ENCODE measurements at places on chromosomes 11 and 22.

- no peak for ATAC-seq
Observed at GRCh38 chr22:37659066-37659896, 758 bp downstream of the PDXP start.

DNA sequence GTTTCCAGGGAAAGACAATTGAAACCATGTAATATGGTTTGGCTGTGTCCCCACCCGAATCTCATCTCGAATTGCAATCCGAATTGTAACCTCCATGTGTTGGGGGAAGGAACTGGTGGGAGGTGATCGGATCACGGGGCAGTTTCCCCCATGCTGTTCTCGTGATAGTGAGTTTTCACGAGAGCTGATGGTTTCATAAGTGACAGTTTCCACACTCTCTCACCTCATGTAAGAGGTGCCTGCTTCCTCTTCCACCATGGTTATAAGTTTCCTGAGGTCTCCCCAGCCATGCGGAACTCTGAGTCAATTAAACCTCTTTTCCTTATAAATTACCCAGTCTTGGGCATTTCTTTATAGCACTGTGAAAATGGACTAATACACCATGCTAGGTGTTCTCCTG is 148.3 kb upstream of the CADM1 start:
- no peak for ATAC-seq

DNA sequence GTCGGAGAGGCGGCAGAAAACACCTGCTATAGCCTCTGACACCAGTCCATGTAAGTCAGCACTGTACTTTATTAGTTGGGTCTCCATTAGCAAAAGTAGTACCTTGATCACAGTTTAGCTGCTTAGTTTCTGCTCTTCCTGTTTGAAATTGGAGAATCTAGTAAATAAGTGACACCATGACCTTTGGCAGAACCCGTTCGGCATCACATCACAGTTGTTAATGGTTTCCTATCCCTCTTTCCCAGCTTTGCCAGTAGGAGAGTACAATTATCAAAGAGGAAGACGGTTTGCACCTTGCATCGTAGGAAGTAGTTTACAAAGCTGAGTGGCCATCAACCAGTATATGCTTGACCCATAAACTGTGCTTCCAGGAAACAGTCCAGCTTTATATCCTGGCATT is 101.8 kb downstream of the TRIM44 start:
- no peak for ATAC-seq

DNA sequence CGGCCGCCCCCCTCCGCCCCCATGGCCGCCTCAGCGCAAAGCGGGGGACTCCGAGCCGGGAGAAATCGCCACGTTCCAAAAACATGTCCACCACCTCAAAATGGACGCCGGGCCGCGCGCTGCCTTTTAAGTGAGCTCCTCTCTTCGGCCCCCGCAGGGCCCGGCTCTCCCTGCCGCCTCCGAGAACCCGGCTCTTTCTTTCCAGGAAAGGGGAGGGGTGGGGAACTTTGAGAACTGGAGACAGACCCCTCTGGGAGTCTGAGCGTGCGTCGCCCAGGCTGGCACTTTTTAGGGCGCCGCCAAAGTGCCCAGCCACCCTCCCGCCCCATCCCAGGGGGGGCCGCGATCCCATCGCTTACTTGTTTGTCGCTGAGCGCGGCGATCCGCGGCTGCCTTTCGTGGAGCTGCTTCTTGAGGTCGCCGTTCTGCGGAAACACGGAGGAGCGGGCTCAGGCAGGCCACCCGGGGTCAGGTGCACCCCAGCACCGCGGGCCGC is 1.6 kb downstream of the PHF21B start:
- ATAC-seq = no peak

DNA sequence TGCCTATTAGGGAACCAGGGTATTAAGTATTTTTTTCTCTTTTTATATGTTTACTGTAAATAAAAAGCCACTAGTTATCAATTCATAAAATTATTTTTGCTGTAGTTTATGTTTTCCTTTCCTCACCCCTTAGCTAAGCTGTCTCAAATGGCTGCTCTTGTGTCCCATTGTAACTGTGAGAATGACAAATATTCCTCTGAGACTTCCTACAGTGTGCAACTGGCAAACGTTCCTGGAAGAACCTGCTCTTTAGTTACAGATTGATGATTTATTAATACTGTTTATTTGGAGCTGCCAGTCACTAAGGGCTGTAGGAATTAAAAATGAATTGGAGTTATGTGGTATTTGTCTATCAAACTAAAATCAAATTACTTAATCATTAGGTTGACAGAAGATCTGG is 675.4 kb upstream of the ARHGAP42 start:
- no peak for ATAC-seq

GRCh38 chr22:42077486-42078125 is 1.9 kb upstream of the SMDT1 start:
- ATAC-seq = no peak

DNA sequence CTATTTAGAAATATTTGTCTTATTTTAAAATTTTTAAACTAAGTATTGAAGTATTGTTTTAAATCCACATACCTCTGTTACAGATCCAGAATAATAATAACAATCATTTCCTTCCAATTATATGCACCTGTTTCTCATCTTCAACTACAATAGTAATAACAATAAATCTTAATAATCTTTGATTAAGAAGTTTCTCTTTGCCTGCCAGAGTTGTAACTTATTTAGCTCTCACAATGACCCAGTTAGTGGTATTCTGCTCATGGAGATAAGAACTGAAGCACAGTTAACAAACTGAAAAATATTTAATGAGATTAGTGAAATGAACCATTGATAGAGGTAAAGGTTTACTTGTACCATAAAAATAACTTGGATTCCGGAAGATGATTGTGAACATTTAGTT is 796.3 kb downstream of the LUZP2 start:
- no peak for ATAC-seq

DNA sequence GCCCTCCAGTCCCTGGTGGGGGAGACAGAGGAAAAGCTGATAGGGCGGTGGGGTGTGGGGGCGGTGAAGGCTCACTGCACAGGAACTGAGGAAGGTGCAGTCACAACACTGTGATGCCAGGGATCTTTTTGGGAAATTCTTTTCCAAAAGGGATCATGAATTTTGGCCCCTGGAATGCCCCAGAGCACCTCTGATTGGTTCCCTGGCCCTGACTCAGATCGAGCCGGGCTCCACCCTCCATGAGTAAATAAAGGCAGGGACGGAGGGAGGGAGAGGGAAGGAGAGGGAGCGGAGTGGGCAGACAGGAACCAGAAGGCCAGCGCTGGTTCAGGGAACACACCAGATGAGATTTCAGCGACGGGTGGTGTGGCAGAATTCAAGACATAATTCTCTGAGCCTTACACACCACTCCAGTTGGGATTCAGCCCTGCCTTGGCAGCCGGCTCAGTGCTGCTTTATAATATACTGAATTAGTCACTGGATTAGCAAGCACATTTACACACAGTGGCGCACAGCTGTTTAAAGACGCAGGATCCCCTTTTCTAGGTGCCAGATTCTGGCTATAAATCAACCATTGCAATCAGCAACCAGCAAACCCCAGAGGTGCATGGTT is 80.3 kb downstream of the ETS1 start:
- ATAC-seq = peak; percentile 97

GRCh38 chr22:48218889-48219420 is 1456.5 kb downstream of the TBC1D22A start:
- no peak for ATAC-seq

DNA sequence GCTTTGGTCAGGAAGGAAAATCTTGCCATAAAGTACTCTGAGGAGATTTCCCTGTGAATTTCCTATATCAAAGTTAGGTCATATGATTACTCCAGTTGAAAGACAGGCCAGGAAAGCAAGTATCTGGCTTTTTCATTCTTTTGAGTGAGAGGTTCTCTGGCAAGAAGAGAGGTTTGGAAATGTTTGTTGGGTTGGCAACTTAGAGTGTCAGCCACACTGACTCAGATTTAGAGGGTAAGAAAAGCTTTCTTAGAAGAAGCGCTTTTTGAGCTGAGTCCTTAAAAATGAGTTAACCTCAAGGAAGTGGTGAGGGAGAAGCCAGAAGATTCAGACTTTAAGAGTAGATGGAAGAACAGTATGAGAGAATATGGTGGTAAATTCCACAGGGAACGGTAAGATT is 86.1 kb upstream of the BDNF start:
- ATAC-seq = no peak

DNA sequence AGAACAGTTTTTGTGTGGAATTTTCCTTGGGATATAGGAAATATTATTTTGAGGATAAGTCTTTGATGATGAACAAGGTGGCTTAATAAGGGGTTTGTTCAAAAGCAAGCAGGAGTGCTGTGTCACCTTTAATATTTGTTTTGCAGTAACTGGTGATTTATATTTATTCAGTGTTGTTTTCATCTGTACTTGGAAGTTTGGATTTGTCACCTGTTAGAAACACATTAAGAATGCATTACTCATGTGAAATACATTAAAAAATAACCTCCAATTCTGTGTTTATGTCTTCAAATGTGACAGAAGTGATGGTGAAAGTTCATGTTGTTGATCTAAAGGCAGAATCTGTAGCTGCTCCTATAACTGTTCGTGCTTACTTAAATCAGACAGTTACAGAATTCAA is 70.5 kb downstream of the DKK3 start:
- ATAC-seq = no peak

- no peak for ATAC-seq
Observed at GRCh38 chr22:37043209-37043827, 8.2 kb upstream of the KCTD17 start.

DNA sequence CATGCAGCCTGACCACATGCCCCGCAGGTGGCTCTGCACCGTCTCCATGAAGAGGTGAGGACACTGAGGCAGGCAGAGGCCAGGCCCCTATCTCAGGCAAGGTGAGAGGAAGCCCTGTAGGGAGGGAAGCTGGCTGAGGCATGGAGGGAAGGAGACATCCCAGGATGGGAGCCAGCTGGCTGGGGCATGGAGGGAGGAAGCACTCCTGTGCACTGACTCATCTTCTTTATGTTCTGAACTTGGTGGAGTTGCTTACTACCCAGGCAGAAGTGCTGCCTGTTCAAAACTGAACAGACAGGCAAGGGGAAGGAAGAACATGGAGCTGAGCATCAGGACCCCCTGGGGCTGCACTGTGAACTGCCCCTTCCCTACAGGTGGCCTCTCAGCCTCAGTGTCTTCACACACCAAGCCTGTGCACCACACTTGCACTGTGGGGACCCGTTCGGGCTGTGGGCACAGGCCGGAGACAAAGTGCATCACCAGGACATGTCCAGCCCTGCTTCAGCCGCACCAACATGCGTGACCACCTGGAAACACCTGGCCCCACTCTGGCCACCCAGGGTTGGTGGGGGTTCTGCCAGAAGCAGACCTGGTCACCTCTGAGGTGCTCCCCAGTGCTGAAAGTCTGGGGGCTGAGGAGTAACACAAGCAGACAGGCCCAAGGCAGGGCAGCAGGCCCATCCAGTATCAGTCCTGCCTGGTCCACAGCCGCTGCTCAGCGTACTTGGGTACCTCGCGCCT is 55.5 kb downstream of the DGCR2 start:
- peak; percentile 68 for ATAC-seq

GRCh38 chr11:73578592-73579185 is 19.2 kb downstream of the FAM168A start:
- no peak for ATAC-seq

DNA sequence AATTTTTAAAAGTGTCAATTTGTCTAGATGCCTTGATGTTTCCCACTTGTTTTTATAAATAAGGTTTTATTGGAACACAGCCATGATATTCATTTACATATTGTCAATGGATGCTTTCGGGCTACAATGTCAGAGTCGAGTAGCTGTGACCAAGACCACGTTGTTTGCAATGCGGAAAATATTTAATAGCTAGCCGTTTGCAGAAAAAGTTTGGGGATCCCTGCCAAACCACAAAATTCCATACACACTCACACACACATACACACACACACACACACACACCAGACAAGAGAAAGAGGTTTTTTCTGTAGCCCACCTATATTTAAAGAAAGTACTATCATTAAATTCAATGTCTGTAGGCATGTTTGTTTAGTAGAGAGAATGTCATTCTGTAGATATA is 58.3 kb downstream of the TYR start:
- no peak for ATAC-seq

GRCh38 chr11:75523811-75524664 is 1.7 kb downstream of the GDPD5 start:
- no peak for ATAC-seq

GRCh38 chr11:120125024-120125423 is 12.9 kb downstream of the TRIM29 start:
- peak; percentile 46 for ATAC-seq

DNA sequence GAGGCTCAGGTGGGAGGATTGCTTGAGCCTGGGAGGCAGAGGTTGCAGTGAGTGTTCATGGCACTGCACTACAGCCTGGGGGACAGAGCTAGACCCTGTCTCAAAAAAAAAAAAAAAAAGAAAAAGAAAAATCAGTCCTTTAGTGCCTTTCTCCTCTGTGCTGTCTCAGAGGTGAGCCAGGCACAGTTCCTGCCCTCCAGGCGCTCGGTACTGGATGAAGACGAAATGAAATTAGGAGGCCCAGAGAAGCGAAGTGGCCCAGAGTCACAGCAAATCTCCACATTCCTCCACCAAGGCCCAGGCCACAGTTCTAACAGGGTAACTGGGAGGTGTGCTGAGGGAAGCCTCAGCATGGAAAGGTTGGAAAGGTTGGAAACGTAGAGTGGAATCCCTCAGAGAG is 4.9 kb downstream of the PLEKHB1 start:
- ATAC-seq = no peak

GRCh38 chr11:1162491-1163311 is 4.9 kb downstream of the MUC5AC start:
- ATAC-seq = no peak

DNA sequence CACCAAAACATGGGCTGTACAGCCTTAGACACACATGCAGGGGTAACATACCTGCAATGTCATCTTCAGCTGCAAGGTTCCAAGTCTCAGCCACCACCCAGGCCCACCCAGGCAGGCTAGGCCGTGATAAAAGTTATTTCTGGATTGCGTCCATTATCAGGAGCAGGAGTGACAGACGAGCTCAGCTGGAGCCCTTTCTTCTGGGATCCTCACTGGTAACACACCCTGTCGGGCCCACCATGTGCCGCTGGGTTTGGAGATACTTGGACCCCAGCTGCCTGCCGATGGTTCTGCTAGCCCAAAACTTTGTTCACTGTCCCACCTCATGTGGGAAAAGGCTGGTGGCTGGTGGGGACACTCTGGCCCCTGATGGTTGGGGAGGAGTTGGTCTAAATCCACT is 24.8 kb downstream of the TMPRSS5 start:
- ATAC-seq = no peak

Data from esophagus mucosa (tissue), 1 donor.